ENCODE measurements at places on chromosomes 11 and 22. TPM values are rescaled to one million over a fixed set of nuclear protein-coding genes. Genes with fewer than 3 reads are reported as not detected.

The CD3D gene
- polyA plus RNA-seq, result 0.50 TPM

The LRRC55 gene
- polyA plus RNA-seq, result 3.9 TPM

The SCUBE1 gene
- 8.7 TPM for polyA plus RNA-seq

The STIP1 gene
- 215 TPM for polyA plus RNA-seq

The ABCG4 gene
- 1.0 TPM for polyA plus RNA-seq

The ELMOD1 gene
- 0.12 TPM for polyA plus RNA-seq

The LRRC74B gene
- polyA plus RNA-seq, result 0.27 TPM

The GALNT18 gene
- 20.8 TPM for polyA plus RNA-seq

The BAIAP2L2 gene
- polyA plus RNA-seq, result 8.5 TPM

The EHF gene
- polyA plus RNA-seq, result 24.6 TPM

The C22orf31 gene
- polyA plus RNA-seq, result 1.5 TPM

The NCF4 gene
- 2.0 TPM for polyA plus RNA-seq

The F2 gene
- polyA plus RNA-seq, result 0.68 TPM

The PACSIN3 gene
- 27.6 TPM for polyA plus RNA-seq

The SYT13 gene
- polyA plus RNA-seq, result 12.6 TPM

GRCh38 chr11:126647735-126648134 is 292.2 kb downstream of the ST3GAL4 start:
- no peak for DNase-seq

DNA sequence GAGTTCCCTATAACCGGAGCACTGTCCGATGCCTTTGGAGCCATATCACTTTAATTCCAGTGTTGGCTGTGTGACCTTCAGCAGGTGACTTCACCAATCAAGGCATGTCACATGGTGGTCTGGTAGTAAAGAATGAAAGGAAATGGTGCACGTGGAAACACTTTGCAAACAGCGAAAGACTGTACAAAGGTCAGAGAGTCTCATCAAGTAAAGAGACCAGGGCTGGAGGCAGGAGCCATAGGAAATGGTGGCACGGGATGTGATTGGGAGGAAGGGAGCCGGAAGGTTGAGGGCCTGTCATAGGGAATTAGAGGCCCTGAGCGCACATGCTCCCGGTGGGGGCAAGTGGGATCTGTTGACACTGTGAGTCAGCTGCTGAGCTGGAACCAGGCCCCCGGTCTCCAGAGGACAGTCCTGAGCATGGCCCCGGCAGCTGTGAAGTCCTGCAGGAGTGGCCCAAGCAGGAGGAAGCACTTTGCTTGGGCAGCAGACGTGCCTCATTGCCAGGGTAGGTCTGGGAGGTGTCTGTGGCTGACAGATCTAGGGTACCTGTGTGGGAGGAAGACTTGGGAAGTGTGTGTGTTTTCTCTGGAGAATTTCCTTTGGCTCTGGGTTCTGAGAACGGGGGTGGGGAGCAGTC is 2.0 kb downstream of the DAGLA start:
- DNase-seq, result no peak

- no peak for DNase-seq
Measured at GRCh38 chr11:57338142-57338541, at the start of gene P2RX3. P2RX3 (plus strand) TSS chr11:57338352; CDS start chr11:57338551, 199 bp downstream.

GRCh38 chr11:90318651-90319050 is 95.8 kb upstream of the CHORDC1 start:
- DNase-seq, result no peak

GRCh38 chr11:128942817-128943427 is at the start of gene TP53AIP1:
TP53AIP1 (minus strand) TSS chr11:128942871; CDS start chr11:128937818, 5,053 bp downstream.
- DNase-seq, result no peak

DNA sequence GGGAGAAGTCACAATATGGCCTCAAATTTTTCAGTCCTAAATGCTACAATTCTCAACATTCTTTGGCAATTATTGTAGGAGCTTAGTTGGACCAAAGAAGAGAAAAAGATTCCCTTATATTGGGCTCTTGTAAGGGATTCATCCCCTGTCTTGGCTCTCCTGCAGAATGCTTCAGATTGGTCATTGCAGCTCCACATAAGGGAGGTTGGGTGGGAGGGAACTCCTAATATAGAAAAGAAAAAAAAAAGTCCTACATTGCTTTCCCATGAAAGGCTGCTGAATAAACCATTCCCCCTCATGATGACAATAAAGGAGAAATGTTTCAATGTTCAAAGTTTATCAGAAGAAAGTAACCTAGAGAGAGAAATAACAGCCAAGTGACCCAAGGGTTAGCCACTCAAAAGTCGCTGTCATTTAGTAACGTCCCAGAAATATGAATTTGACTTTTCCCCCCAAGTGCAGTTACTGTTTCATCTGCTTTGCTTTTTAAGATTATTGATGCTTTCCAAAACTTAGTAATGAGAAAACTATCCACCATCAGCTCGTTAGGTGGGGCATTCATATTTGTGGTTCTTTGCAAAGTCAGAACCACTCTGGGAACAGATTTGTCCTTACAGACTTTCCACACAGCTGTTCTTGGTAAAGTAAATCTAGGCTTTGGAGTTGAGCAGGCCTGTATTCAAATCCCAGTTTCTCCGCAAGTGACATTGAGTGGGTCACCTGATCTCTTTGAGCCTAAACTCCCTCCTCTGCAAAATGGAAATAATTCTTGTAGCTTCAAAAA is 5.0 kb upstream of the SLC1A2 start:
- no peak for DNase-seq

DNA sequence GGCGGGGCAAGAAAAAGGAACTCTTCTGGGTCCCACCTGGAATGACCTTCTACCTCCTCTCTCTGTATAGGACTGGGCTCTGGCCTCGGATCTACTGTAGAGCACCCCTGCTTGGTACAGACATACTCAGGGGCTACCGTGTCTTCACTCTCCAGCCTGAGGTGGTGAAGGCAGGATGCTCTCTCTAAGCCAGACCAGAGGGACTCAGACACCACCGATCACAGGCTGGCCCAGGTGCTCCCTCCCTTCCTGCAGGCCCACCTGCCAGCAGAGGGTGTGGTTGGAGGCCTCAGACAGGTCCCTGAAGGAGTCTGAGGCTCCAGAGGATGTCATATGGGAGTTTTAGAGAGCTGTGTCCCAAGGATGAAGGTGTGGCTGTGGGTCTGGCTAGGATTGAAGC is 4.1 kb downstream of the NHERF4 start:
- DNase-seq, result no peak

- DNase-seq, result no peak
Measured at GRCh38 chr11:121740902-121741301, 288.1 kb upstream of the SORL1-AS1 start.

- no peak for DNase-seq
Measured at GRCh38 chr11:113977701-113978100, 2.8 kb downstream of the HTR3A start.

DNA sequence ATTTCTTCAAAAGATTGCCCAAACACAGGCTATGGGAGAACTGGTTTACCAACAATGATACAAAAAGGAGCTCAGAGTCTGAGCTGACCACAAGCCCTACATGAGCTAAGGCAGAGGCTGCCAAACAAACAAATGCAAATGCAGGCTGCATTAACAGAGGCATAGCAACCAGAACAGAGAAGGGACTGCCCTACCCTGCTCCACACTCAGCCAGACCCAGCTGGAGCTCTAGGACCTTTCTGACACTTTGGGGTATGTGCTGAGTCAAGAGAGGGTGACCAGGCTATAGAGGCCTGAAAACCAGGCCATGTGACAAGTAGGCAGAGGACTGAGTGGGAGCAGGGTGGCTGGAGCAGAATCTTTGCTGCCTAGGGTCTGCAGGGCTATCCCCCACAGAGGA is 17.8 kb upstream of the P2RY2 start:
- no peak for DNase-seq

- DNase-seq, result no peak
Measured at GRCh38 chr11:60838132-60838531, 3.8 kb upstream of the CCDC86 start.

GRCh38 chr11:105236664-105237063 is 97.1 kb upstream of the CARD18 start:
- DNase-seq, result no peak

DNA sequence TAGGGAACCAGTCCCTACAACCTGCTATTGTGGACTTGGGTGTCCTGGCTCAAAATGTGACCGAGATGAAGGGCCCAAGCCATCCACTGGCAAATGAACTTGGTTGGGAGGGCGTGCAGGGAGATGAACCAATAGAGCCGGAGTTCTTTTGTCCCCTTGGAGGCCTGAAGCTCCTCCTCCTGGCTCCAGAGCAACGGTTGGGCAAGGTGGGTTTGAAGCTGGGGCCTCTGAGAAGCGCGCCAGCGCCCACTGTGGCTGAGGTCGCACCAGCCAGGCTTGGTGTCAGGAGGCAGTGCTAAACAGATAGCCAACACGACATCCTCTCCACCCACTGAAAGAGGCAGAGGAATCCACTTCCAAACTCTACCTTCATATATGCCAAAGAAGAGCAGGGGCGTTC is 36.0 kb upstream of the PACSIN2 start:
- no peak for DNase-seq

DNA sequence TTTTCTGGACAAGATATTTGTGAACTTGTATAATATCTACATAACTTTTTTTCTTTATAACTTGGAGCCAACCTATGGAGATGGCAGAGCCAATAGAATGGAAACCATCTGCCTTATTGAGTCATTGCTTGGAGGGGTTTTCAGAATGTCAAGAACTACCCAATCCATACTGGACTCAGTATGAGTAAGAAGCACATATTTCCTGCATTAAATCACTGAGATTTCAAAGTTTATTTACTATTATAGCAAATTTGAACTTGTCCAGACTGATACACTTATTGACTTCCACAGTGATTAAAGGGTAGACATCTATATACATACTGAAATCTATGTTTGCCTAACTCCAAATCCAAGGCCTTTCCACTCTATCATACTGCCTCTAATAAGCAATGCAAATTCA is 704.0 kb downstream of the KCNA4 start:
- no peak for DNase-seq

GRCh38 chr11:46352063-46352841 is 5.0 kb downstream of the DGKZ start:
- no peak for DNase-seq

DNA sequence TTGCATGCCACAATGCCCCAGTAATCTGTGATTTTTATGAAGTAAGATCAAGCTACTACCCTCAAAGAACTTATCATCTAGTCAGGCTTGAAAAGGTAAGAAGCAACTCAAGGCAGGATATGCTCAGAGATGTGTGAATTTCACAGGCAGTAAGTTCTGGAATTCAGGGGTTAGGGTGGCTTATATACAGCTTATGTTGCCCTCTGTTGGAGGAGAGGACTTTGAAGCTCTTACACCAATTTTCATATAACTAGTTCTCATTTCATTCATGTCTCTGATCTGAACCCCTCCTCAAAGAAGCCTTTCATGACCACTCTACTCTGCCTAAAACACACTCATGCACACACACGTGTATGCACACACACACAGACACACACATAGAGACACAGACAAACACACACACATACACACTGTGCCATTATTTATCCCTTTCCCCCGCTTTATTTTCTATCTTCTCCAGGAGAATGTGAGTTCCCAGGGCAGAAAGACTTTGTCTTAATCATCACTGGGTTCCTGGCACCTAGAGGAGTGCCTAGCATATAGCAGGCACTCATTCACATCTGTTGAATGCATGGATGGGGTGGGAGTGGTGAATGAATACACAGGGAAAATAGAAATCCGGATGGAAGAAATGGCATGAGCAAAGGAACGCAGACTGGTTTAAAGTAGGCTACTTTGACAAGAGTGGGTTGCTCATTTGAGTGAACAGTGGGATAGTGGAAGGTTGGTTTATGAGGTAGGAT is 220.7 kb upstream of the ZBED5 start:
- no peak for DNase-seq

DNA sequence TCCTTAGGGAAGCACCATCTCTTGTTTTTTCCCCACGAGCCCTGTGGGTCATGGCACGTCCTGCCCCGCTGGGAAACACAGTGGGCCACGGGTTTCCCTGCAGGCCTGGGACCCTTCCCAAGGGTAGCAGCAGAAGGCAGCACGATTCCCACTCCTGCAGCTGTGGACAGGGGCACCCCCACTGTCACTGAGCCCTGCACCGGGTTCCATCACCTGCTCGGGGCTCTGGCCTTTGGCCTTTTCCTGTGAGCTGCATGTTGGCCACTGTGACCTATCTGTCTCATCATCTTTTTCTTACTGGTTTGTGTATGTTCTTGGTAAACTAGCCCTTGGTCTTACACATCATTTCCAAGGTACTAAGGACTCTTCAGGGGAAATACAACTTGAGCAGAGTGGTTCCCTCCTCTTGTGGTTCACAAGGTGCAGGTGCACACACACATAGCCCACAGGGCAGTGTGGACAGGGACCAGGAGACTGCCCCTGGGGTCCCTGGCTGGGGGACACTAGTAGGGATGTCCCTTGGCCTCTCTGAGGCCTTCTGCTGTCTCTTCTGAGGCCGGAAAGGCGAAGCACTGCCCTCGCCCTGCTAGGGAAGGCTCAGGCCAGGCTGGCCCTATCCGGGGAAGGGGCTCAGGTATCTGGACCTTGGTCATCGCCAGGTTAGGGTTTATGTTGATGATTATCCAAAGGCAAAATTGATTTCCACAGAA is 19.0 kb upstream of the TXNRD2 start:
- DNase-seq, result no peak

- DNase-seq, result no peak
Measured at GRCh38 chr11:111206472-111206871, 39.1 kb upstream of the POU2AF2 start.

DNA sequence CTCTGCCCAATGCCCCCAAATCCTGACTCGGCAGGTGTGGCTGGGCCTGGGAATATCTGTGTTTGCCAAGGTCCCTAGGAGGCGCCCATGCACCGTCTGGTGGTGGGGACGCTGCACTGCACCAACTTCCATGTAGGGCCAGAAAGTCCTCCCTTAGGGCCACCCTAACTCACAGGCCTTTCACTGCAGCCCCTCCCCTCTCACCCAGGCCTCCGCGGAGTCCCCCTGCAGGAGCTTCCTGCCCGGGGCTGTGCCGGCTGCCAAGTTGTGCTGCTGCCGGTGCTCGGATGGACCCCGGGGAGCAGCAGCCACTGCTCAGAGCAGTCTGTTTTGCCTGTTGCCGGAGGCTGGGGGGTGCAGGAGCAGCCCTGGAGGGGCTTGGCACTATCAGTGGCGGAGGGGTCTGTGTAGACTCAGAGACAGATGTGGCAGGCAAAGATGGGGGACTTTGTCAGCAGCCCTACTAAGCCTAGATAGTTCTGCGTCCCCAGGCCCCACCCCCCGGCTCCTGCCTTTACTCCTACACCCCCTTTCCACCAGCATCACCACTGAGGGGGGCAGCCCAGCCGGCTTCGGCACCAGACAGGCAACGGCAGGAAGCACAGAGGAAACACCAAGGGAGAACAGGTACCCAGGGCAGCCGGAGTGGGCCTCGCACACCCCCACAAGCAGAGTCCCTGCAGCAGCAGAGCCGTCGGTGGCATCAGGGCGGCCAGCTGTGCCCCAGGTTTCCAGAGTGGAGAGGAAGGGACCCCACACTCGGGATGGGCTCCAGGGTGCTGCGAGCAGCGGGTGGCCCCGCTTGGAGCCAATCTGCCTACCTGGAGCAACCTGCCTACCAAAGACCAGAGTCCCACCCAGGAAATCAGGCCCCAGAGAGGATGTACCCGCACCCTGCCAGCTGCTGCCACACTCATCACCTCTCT is 124.3 kb downstream of the TRIM29 start:
- DNase-seq, result peak; percentile 53

DNA sequence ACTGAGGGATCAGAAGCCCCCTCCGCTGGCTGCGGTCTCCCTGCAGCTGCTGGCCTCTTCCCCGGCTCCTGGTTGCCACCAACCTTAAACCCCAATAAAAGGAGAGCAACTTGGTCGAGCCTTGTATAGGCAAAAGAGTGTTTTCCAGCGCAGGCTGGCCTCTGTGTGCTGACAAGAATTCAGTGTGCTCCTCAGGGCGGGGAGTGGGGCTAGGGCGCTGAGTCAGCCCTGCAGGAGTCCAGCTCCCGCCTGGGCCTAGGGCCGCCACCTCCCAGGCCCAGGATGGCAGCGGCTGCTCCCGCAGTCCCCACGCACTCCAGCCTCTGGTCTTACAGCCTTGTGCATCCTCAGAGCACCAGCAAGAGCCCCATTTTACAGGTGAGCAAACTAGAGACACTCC is at the start of gene SHISAL1:
Gene SHISAL1, minus strand, starts transcription at position 186 of the 400 bp plus-strand sequence. CDS start 12,006 bp downstream, outside the sequence.
- DNase-seq, result no peak

Measured in left kidney (tissue), 8 donors.